ENCODE measurements at places on chromosomes 4 and X.

DNA sequence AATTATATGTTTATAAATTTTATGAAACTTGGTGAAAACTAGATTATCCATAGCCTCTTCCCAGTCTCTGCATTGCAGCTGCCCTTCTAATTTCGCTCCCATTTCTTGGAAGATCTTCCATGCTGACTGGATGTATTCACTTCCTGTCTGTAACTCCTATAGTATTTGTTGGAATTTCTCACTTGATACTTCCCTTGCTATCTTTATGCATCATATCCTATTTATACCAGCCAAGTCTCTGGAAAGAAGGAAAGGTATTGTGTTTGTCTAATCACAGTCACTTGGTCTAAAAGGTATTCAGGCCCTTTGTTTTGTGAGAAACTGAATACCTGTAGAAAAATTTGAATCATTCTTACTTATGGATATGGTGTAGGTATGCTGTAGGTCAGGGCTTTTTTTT, 870.9 kb upstream of the FRG1 start:
- no peak for ATAC-seq

- ATAC-seq = no peak
These were observed 146.6 kb downstream of the PPA2 start for GRCh38 chr4:105327222-105327621.

DNA sequence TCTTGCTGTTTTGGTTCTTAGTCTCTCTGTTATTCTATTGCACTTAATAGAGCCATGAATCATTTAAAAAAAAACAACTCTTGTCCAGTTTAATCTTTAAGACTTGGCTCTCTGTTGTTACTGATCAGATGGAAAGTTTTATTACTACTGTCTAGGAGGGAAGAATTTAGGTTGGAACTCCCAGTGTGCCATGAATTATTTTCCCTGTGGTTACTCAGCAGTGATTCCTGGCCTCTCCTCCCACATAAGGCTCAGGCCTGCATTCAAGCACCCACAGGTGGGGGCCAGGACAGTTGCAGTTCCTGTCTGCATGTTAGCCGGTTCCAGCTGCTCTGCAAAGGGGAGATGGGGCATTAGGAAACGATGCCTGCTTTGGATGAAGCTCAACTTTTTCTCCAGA, 29.8 kb upstream of the ESX1 start:
- no peak for ATAC-seq

DNA sequence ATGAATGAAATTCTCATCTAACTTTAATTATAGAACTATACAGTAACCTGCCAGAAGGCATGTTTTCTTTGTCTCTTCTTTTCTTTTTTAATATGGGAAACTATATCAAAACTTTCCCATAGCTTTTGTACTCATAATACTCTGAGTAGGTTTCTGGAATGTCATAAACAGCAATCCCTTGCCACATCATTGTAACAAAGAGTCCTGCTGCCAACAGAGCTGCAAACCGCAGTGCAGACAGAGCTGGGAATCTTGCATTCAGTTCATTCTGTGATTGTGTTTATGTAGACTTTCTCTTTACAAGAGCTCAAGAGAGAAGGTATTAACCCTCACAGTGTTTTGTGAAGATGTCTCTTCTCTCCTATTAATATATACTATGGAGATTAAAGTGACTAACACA, 304.4 kb upstream of the SLIT2 start:
- no peak for ATAC-seq

DNA sequence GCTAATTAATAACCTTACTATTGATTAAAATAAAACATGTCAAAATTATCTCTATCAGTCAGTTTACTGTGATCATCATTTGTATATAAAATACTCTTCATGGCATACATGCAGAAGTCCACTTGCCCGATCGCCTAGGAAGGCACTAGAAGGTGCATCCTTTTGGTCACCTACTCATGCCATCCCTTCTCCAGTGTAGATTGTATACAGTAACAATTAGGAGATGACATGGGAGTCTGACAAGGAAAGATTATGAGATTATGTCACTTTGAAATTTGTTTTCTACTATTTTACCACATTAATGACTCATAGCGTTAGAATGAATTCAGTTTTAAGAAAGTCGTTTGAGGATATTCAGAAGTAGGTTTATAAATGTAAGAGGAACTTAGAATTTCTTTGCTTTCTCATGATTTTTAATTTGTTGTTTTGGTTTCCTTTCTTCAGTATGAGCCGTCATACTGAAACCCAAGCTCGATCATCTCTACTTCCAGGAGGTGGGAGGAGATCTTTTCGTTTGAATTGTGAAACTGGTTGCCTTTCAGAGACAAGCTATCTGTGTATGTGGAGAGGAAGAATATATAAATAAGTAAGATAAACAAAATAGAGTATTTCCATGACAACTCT, 51.1 kb upstream of the UNC5C start:
- ATAC-seq = no peak

- no peak for ATAC-seq
These were observed 5.3 kb downstream of the EDA2R start for GRCh38 chrX:66633541-66633940.

DNA sequence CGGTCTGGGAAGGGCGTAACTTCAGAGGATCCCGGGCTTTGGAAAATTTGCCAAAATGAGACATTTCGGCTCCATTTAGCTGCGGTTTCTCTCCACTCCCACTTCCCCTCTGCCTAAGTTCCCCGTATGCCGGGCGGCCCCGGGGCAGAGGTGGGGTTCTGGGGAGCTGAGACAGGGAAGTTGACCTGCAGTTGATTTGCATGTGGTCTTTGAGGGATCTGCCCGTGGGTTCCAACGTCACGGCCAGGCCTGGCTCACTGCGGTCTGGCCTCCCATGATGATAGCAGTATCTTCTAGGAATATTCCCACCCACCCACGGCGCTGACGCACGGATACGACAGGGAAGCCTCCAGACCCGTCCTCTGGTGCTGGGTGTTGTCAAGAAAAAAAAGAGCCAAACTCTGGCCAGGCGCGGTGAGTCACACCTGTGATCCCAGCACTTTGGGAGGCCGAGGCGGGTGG, 27.3 kb upstream of the CRLF2 start:
- ATAC-seq = no peak

DNA sequence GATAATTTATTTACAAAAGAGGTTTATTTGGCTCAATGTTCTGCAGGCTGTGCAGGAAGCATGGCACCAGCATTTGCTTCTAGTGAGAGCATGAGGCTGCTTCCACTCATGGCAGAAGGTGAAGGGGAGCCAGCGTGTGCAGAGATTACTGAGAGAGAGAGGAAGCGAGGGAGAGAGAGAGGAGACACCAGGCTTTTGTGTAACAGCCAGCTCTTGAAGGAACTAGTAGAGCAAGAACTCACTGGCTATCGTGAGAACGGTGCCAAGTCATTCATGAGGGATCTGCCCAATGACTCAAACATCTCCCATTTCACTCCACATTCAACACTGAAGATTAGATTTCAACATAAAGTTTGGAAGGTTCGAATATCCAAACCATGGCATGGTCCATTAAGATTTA, 12.7 kb downstream of the GUCY1A1 start:
- ATAC-seq = no peak

- no peak for ATAC-seq
These were observed 7.3 kb downstream of the AVPR2 start for GRCh38 chrX:153911798-153912197.

GRCh38 chrX:133473451-133473850, 58.2 kb upstream of the GPC4 start:
- ATAC-seq = no peak

DNA sequence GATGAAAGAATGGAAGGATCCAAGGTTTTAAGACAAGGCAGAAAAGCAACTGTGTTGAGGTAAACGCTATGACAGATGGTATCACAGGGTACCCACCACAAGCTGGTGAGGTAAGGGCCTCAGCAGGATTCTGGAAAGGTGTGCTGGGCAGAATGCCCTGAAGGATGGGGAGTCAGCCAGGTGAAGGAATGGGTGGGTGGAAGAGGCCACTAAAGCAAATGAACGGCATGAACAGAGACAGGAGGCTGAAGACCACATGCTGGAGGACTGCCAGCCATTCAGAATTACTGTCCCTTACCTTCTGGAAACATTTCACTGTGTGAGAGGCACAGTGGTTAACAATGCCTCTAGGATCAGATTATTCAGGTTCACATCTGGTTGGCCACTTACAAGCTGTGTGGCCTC, 23.6 kb downstream of the GPRIN3 start:
- ATAC-seq = no peak

DNA sequence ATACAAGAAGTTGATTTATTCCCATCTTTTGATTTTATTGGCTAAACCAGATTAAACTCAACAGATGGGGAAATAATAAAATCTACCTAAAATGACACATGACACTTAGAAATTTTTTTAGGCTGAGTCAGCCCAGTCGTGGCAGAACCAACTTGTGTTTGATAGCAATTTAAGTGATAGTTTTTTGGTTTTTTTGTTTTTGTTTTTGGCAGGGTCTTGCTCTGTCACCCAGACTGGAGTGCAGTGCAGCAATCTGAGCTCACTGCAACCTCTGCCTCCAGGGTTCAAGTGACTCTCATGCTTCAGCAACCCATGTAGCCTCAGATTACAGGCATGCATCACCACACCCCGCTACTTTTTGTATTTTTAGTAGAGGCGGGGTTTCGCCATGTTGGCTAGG, 370.3 kb upstream of the NOCT start:
- no peak for ATAC-seq

DNA sequence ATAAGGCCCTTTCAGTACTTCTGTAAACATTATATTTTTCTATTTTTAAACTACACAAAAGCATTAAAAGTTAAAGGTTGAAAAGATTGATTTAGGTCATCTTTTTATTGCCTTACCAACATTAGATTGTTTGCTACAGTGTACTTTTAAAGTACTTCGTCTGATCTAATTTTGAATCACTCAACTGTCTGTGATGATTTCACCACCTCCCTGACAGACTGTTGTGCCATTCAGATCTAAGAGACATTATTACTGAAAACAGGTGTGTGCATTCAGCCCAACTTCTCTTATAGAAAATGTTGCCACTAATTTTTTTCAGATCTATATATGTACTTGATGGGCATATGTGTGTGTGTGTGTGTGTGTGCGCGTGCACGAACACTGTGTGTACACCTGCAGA, 39.3 kb downstream of the GASK1B start:
- no peak for ATAC-seq

- no peak for ATAC-seq
These were observed 1438.8 kb downstream of the PCDH7 start for GRCh38 chr4:32158961-32159360.

GRCh38 chr4:150402871-150403272, 179.1 kb upstream of the MAB21L2 start:
- peak; percentile 60 for ATAC-seq

DNA sequence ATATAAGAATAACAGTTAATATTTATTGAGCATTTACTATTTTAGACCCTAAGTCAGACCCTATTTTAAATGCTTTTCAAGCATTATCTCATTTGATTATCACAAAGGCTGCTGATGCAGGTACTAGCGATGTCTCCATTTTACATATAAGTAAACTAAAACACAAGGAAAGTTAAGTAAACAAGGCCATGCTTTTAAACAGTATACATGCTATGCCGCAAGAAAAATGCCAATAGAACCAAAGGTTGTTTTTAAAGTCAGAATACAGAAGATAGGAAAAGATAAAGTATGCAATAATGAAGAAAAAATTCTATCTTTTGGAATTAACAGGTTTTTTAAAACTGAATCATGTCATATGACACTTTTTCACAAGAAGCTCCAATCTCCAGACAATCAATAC, 26.2 kb downstream of the RFC1 start:
- ATAC-seq = no peak

- ATAC-seq = peak; percentile 43
These were observed at the start of gene PRSS48 for GRCh38 chr4:151276787-151277562. PRSS48 (plus strand) TSS chr4:151277161; CDS start chr4:151277173, 12 bp downstream.

GRCh38 chr4:156475322-156475721, 496.3 kb downstream of the PDGFC start:
- ATAC-seq = no peak

Measured in motor neuron (in vitro differentiated cells).